ENCODE measurements at places on chromosomes 2 and 18.

DNA sequence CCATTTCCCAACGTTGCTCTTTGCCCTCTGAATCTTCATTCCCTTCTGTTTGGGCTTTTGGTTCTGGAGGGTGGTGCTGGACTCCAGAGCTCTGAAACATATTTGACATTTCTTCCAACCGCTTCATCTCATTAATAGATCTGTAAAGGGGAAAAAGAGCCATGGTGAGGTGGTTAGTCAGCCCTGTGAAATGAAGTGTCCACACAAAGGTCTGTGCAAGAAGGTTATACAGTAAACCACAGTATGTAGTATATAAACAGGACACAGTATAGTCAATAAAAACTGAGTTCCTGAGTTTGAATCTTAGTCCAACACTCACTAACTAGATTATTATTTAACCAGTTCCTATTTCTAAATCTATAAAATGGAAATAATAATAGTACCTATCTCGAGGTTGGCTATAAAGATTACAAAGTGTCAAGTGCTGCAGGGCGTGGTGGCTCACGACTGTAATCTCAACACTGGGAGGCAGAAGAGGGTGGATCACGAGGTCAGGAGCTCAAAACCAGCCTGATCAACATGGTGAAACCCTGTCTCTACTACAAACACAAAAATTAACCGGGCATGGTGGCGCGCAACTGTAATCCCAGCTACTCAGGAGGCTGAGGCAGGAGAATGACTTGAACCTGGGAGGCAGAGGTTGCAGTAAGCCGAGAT lies 13.1 kb downstream of the STARD7 start:
- peak; percentile 42 for DNase-seq

DNA sequence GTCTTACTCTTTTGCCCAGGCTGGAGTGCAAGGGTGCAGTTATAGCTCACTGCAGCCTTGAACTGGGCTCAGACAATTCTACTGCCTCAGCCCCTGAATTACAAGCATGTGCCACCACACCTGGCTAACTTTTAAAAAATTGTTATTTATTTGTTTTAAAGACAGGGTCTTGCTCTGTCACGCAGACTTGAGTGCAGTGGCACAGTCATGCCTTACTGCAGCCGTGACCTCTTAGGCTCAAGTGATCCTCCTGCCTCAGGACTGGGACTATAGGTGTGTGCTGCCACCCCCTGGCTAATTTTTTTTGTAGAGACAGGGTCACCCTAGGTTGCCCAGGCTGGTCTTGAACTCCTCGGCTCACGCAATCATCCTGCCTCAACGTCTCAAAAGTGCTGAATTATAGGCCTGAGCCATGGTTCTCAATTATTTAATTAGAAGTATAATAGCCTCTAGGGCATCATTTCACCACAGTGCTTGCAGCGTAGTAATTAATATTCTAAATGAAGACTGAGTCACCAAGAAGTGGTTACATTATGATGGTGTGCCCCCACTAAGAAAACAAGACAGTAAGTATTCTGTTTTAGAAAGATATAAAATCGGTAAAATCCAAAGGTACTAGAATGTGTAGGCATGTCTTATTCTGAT lies 69.6 kb downstream of the EML4 start:
- DNase-seq, result no peak

GRCh38 chr2:46438794-46439193 lies 40.6 kb upstream of the TMEM247 start:
- DNase-seq, result no peak

DNA sequence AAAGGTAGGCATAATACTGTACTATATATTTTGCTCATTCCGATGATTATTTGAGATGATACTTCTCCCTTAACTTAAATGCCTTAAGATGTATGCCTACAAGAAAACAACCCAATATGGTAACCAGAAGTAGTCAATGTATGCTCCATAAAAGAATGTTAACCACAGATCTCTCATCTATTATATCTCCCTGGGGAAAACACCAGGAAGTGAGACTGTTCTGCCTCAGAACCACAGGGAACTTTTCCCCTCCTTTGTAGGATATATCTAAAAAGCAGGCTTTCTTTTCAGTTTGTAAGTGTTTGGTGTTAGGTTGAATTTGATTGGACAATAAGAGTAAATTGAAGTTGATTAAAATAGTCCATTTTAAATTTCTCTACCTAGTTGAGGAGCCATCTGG lies 1160.5 kb upstream of the NXPH2 start:
- no peak for DNase-seq

GRCh38 chr2:98505971-98506664 lies 61.5 kb downstream of the INPP4A start:
- no peak for DNase-seq

DNA sequence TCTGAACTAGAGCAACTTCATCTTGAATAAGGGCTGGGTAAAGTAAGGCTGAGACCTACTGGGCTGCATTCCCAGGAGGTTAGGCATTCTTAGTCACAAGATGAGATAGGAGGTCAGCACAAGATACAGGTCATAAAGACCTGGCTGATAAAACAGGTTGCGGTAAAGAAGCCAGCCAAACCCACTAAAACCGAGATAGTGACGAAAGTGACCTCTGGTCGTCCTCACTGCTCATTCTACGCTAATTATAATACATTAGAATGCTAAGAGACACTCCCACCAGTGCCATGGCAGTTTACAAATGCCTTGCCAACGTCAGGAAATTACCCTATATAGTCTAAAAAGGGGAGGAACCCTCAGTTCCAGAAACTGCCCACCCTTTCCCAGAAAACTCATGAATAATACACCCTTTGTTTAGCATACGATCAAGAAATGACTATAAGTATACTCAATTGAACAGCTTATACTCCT lies 109.1 kb downstream of the FIGN start:
- DNase-seq, result no peak

- DNase-seq, result no peak
Measured at GRCh38 chr2:238220892-238221521, 17.5 kb upstream of the ILKAP start.

DNA sequence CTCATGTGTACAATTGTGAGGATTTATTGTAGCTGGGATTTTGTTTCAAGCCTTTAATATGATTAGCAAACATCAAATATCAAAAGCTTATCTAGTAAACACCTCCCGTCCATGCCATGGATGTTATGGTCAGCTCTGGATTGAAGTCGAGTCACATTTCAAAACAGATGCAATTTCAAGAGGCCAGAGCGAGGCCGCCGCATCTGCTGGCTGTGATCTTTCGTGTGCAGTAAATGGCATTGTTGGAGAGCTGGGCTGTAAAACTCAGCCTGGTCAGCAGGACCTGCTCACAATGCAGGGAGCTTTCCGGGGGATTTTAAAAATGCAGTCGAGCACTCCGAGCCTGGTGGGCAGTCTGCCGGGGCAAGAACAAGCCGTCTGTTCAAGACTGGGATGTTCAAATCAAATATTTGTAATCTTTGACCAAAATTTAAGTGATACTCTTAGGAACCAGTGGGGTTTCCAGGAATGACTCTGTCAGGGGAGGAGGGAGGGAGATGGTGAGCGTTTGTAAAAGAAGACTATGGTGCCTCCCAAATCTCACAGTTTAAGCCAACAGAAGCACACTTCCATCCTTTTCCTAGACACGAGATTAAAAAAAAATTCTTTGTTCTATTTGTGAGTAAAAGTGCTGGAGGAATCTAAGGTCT lies 97.6 kb downstream of the MYCN start:
- no peak for DNase-seq

GRCh38 chr2:201472411-201472810 lies 20.9 kb downstream of the STRADB start:
- no peak for DNase-seq

DNA sequence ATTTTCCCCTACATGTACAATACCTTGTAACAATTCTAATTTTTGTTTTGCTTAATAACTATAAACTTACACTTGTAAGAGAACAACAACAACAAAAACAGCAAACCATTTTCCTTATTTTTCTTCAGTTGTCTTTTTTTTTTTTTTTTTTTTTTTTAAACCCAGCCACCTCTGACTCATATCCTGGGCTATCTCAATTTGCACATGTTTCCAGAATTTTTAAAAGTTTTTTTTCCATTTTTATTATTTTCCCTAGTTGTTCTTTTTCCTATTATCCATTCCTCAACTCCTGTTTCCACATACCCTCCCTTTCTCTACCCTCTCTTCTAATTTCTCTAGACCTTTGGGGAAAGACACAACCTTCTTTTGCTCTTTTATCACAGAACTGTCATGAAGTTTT lies 112.5 kb downstream of the EFEMP1 start:
- peak; percentile 11 for DNase-seq

- DNase-seq, result no peak
Measured at GRCh38 chr2:157460384-157460837, 16.5 kb upstream of the CYTIP start.

DNA sequence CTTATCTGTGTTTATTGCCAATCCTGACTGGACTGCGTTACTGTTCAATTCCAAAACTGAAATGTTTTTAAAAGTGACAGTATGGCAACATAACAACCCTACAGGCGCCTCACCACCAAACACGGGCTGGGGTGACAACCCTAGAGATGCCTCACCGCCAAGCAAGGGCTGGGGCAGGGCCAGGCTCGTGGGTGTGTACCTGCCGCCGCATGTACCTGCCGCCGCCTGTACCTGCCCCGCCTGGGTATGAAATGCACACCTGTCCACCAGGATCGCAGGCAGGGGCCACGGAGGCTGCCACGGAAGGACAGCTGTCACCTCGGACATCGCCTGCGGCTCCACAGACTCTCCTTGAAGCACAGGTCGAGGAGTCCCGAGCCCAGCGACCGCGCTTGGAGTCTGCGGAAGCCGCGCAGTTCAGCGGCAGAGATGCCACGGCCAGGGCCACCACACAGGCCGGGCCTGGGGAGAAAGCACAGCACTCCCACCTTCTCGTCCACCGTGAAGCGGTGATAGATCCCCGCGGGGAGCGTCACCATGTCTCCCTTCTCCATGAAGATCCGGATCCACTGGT lies 18.9 kb downstream of the ADI1 start:
- DNase-seq, result no peak

DNA sequence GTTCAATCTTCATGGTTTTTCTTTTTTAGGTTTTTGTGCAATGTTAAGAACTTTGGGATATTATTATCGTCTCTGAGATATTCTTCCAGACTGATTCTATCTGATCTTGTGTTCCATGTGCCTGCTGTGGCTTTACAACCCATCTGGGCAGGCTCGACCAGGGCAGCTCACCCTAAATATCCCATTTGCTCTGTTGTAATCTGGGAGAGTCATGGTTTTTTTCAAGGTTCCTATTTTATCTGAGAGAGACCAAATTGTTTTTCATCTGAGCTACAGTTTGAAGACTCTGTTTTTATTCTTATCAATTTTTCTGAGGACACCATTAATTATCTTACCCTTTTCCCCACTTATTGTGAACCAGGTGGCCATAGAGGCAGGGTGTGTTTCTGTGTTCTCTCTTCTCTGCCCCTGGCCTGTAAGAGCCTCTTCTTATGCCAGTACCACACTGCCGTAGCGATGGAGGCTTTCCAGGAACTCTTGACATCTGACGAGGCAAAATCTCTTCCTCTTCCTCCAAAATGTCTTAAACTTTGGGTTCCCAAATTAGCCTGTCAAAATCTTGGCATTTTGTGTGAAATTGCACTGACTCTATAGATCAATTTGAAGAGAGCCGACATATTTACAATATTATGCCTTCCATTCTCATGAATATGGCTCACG lies 3.1 kb downstream of the SP140L start:
- no peak for DNase-seq

- no peak for DNase-seq
Measured at GRCh38 chr2:123870881-123871276, 154.2 kb upstream of the CNTNAP5 start.

GRCh38 chr2:136052369-136053362 lies 65.3 kb downstream of the CXCR4 start:
- no peak for DNase-seq

DNA sequence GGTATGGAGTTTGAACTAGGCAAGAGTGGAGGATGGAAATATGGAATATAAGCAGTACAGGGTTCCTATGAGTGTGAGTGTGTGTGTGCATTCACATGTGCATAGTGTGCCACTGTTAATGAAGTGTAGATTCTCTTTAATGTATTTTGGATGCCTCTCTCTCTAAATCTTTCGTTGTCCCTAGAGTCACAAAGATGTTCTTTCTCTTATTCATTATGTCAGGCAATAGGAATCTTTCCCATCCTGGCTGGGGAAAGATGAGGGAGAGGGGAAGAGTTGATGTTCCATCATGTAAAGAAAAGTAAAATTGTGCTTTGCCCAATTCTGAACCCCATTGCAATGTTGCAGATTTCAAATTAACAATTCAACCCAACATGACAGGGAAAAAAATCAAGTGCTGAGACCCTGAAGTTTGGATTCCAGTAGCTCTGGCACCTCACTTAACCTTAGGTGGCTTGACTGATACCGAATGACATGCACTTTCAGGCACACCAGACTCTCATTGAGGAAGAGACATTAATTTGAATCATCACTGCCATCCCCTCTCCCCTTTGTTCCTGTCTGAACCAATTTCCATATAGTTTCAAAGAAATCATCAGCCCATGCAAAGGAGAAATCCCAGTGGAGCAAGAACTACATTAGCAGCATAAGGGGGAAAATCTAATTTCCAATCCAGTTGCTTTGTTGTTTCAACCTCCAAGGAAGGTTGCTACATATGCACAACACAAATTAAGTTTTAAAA lies 28.0 kb downstream of the KLF7 start:
- no peak for DNase-seq

DNA sequence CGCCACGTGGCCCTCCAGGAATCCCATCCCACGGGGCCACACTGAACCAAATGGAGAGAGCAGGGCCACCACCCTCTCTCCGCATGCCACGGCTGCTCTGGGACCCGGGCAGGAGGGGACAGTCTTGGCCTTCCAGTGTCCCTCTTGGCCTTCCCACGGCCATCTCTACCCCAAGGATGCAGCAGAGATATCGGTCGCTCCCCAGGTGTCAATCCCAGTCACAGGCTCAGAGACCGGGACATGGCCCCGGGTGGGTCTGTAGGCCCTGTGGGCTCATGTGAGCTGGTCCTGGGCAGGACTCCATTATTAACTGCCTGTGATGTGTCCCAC lies 15.3 kb downstream of the CAPN10 start:
- no peak for DNase-seq

DNA sequence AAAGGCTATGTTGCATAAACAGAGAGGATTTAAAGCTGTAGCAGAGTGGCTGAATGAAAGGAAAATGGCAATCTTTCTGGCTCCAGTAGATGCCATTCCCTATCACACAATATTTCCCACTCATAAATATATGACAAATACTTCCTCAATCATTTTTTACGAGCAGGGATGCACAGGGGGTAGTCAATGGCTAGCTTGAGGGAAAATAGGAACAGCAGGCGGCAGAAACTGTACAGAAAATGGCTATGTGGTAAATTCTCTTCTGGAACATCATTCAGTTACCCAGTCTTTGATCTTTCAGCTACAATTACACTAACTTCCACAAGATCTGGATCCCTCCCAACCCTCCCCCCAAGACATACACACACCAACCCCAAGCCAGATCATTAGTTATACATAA lies 127.2 kb downstream of the OLA1 start:
- DNase-seq, result no peak

GRCh38 chr2:120926463-120927264 lies 191.0 kb downstream of the GLI2 start:
- DNase-seq, result no peak

Measured in hepatic stellate cell (primary cell).